ENCODE measurements at places on chromosomes 1 and 21.

DNA sequence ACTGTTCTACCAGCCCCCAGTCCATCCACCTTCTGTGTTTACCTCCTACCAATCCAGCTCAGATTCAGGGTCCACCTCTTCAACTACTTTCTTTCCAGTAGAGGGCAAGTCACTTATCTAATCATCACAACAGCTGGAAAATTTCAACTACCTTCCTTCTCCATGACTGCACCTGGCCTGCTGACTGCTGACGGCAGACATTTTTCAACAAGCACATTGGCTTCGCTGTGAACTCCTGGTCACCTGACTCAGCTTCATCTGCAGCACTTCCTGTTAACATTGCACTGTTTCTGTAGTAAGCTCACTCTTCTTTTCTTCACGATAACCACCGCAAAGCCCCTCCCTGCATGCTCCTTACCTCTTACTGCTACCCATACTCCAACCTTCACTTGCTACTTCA, 405.7 kb downstream of the NTNG1 start:
- DNase-seq: no peak

DNA sequence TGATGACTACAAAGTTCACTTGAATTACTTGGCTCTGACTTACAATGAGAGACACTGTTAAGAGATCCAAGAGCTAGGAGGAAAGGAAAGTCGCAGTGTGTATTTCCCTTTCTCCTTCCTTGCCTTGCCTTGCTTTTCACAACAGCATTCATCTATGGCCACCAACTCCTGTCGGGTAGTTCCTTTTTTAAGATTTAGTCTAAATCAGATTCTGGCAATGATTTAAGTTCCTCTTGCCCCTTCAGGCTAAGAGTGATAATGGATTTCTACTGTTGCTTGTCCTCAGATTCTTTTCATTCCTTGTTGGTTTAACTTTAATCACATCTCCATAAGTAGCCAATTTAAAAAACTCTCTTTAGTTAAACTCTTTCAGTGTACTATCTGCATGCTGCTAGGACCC, 91.9 kb downstream of the GTF2B start:
- DNase-seq: no peak

DNA sequence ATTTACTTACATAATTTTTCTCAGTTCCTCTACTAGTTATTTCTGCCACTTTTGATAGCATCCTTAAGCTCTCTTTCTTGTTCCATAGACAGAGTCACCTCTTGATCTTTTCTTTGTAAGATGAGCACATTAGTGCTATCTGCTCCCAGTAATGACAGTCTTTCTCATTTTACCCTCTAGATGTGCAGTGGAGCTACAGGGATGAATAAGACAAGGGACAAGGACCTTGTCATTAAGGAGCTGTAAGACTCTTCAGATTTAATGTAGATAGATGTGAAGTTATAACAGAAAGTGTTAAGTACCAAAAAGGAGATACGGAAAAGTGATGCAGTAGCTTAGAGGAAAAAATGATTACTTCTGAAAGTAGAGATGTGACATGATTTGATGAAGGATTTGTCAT, 20.4 kb downstream of the SCP2 start:
- no peak for DNase-seq

- no peak for DNase-seq
These were observed 22.8 kb upstream of the CD53 start for GRCh38 chr1:110850145-110850544.

DNA sequence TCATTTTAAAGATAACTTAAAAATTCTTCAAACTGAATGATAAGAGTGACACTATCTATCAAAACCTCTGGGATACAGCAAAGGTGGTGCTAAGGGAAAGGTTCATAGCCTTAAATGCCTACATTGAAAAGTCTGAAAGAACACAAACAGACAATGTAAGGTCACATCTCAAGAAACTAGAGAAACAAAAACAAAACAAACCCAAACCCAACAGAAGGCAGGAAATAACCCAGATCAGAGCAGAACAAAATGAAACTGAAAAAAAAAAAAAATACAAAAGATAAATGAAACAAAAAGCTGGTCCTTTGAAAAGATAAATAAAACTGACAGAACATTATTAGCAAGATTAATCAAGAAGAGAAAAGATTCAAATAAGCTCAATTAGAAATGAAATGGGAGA, 6.8 kb downstream of the ODF2L start:
- no peak for DNase-seq

GRCh38 chr1:239389703-239390102, 3.3 kb downstream of the CHRM3 start:
- DNase-seq: no peak

DNA sequence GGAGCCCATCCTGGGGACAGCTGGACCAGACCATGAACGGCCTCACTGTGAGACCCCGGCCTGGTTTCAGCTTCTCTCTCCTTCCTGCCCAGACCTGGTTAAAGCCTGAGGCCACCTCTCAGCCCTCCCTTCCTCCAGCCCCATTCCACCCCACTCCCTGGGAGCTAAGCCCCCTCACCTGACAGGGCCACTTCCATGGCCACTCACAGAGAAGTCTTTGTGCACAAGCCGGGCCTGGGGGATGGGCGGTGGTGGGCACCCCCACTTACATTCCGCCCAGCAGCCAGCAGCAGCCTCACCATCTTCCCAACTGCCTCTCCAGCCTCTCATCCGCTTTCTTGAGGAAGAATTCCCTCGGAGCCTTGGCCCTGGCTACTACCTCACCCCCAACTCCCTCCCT, 40.4 kb downstream of the RHBG start:
- DNase-seq: no peak

- DNase-seq: peak; percentile 51
These were observed 45.4 kb upstream of the USP1 start for GRCh38 chr1:62391369-62391971.

GRCh38 chr1:48677306-48678287, 99.1 kb downstream of the BEND5 start:
- DNase-seq: peak; percentile 75

GRCh38 chr21:35195232-35195631, 146.1 kb upstream of the RUNX1 start:
- DNase-seq: no peak

- DNase-seq: no peak
These were observed 61.4 kb upstream of the PGD start for GRCh38 chr1:10337436-10337835.

GRCh38 chr1:38486085-38486484, 373.5 kb downstream of the RRAGC start:
- no peak for DNase-seq

- DNase-seq: no peak
These were observed 83.5 kb upstream of the HIVEP3 start for GRCh38 chr1:42002220-42002619.

DNA sequence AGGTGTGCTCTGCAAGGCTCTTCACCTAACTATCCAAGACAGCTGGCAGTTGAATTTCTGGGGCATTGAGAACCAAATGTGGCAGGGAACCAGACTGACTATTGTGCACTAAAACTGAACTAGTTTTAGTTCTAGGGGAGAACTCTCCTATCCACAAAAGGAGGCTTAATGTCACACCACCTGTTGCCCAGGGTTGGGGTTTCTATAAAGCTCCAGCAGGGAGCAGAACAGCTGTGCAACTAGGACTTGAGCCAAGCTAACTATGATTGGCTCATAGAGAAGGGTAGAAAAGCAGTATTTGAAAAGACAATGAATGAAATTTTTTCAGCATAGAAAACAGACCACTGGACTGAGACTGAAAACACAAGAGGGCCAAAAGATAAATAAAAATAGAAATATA, 53.3 kb upstream of the FGGY start:
- DNase-seq: peak; percentile 79

DNA sequence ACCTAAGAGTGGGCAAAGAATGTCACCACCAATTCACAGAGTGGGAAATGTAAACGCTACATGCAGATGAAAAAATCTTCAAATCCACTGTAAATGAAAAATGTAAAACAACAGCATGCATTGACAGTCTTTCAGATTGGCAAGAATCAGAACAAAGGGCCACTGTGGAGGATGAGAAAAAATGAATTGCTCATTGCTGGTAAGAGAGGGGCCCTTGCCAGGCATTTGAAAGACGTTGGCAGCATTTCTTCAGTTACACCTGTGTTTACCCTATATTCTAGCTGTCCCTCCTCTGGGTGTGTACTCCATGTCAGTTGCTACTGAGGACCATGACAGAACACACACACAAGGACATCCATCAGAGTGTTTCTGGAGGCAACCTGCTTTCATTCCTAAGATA, 25.8 kb upstream of the AADACL3 start:
- no peak for DNase-seq

DNA sequence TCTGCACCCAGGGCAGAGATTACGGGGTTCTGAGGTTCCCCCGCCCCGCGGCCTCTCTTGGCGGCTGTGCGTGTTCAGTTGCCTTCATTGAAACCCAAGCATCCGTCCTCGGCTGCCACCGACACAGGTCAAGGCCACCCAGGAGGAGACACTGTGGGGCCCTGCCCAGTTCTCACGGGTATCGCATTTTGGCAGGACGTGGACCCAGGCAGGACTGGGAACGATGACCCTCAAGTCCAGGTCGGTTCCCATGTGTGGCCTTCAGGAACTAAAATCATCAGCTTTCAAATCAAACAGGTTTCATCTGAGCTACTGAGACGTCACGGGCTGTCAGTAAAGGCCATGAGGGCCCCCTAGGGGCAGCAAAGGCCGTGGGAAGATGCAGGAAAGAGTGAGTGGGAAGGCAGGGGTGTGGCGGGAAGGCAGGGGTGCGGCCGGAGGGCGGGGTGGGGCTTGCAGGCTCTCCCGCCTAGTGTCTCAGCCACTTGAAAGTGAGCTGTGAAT, 7.0 kb upstream of the C1orf174 start:
- no peak for DNase-seq

- peak; percentile 65 for DNase-seq
These were observed 5.1 kb upstream of the LAMTOR5 start for GRCh38 chr1:110412576-110412975.

DNA sequence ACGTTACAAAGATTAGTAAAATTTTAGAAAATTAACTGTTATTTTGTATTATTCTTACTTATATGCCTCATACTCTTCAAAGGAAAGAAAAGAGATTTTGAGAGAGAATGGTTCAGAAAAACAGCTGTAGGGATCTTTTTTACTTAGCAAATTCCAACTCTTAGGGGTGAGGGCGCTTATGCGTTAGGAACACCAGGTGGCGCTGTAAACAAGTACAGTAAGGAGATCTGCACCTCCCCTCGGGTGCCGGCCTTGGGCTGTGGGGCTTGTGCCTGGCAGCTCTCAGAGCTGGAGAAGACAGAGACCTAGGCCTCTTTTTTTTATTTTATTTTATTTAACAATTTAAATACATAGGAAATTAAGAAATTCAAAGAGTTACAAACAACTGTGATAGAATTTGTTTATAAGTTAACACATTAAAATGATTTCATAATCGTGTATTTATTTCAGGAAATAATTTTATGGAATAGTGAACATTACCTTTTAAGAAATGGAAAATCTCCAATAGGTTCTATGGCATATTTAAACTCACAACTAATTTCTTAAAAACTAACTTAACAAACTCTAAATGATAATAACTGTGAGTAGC, 32.6 kb downstream of the UTP25 start:
- peak; percentile 90 for DNase-seq

DNA sequence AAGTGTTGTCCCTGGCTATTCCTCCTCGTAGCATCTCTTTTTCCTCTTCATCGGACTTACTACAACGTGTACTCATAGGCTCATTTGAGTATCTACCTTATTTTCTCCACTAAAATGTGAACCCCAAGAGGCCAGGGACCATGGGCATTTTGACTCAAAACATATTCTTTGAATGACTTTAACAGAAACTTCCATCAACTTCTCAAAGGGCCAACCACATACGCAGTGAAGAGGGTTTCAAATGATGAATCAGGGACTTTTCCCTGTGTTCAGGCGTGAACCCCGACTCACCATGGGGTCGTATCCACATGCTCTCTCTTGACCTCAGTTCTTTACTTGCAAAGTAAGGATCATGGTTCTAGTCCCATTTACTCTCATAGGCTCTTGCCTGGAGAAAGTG, 20.2 kb upstream of the GPR137B start:
- DNase-seq: no peak

GRCh38 chr1:236159704-236160539, 17.6 kb downstream of the GPR137B start:
- no peak for DNase-seq

- DNase-seq: no peak
These were observed 83.5 kb downstream of the SPATA46 start for GRCh38 chr1:162293073-162293692.

GRCh38 chr21:44956356-44957046, 16.7 kb downstream of the SLX9 start:
- no peak for DNase-seq

DNA sequence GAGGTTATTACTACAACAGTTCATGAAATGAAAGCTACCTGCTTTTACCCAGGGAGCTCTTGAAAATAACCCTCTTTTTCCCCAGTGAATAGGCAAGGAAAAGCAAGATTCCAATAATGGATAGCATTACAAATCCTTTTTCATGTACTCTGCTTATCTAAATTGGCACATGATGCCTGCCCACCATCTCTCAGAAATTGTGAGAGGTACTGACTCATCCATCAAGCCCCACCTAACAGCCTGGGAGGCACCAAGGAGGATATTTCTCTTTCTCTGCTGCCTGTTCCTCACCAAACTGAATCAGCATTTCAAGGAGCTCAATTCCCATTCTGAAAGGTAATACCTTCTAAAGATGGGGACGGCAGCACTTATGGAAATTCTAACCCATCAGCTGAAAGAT, 34.4 kb downstream of the PALMD start:
- no peak for DNase-seq

DNA sequence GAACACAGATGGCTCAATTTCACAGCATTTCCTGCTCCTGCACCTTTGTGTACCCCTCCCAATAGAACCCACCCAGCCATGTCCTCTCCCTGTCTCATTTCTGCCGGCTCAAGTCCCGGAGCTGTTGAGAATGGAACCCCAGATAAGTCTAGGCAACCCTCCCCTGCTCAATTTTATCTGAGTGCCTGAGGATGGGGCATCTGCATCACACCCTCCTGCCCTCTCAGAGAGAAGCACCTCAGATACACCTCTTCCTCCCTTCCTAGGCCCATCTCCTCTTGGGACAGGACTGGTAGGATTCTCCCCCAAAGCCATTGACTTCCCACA, 1.1 kb downstream of the KIF21B start:
- no peak for DNase-seq

- DNase-seq: no peak
These were observed 19.0 kb upstream of the SSBP3 start for GRCh38 chr1:54425152-54425584.

GRCh38 chr1:9782897-9783296, 40.9 kb downstream of the CLSTN1 start:
- no peak for DNase-seq

- no peak for DNase-seq
These were observed 62.5 kb downstream of the TBX15 start for GRCh38 chr1:118925651-118926050.
